SJSA1 (cell line): ENCODE measurements at places on chromosomes 2 and 18. TPM values are rescaled to one million over a fixed set of nuclear protein-coding genes. Genes with fewer than 3 reads are reported as not detected.

Gene FNDC4
- 2.2 and 3.9 TPM in 2 replicates for total RNA-seq

Gene NAT8
- not detected in 2 replicates for total RNA-seq

Gene KCNK3
- total RNA-seq, result not detected in 2 replicates

Gene SKOR2
- total RNA-seq, result not detected in 2 replicates

Gene SLC19A3
- total RNA-seq, result not detected in 2 replicates

Gene PLEKHH2
- 4.5 and 9.4 TPM in 2 replicates for total RNA-seq

Gene NRP2
- total RNA-seq, result 8.2 and 13.2 TPM in 2 replicates

Gene SERPINB4
- total RNA-seq, result 0.26 TPM in 1 of 2 replicates, not detected in the other

DNA sequence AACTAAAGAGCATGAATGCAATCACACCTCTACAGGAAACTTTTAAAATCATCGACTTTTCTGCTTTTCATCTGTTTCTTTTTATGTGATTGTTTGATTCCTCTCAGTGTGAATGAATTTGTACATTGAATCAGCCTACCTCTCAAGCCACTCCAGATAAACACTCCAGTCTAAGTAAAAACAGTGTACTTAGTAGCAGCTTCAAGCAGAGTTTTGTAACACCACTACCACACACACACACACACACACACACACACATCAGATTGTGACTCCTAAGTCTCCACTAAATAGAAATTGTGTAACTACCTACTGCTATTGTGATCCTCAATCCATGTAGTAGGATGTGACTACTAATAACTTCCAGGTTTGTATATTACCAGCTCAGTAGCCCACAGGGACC, 65.3 kb upstream of the EPB41L5 start:
- no peak for DNase-seq

DNA sequence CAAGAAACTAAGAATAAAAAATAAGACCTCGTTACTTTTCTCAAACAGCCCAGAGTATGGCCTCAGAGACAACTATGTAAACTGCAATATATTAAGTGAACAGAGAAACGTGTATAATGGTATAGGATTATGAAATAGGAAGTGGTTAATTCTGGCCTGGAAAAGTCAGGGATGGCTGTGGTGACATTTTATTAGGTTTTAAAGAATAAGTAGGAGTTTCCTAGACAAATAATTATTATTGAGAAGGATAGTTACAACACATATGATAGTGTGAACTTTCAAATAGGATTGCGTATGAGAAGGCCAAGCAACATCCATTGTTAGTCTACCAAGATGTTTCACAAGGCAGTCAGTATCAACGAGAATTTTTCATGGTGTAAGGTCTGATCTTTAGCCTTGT, 244.1 kb downstream of the LPIN1 start:
- DNase-seq, result no peak

GRCh38 chr2:31446848-31447247, 32.3 kb upstream of the XDH start:
- DNase-seq, result no peak

DNA sequence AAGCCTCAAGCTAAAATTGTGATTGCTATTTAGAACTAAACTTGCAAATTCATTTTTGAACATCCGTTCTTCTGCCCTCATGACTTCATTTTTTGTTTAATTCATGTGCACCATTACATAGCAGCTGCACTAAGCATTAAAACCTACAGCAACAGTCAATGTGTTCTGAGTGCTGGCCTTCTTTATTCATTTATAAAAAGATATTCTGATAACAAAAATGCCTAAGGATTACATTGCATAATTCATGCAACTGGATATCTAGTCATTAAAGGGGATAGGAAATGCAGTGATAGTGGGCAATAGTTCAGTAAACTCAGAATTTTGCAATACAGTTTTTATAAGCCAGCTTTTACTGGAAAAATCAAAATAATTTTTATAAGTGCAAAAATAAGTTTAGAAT, 294.4 kb upstream of the EPC2 start:
- DNase-seq, result no peak

DNA sequence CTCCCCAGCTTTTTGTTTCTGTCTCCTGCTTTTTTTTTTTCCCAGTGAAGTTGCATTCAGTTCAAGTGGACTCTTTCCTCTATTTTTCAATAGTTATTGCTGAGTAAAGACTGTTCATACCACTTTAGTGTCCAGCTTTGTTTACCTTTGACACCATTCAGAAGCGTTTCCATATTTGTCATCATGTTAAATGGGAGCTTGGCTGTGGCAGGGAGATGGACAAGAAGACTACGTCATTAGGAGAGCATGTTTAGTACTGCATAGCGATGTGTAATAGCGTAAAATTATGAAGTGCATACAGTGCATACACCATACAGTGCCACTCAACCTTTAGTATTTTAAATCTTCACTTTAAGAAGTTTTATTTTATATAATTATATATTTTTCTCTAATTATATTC, 655.9 kb downstream of the DCC start:
- DNase-seq, result no peak

DNA sequence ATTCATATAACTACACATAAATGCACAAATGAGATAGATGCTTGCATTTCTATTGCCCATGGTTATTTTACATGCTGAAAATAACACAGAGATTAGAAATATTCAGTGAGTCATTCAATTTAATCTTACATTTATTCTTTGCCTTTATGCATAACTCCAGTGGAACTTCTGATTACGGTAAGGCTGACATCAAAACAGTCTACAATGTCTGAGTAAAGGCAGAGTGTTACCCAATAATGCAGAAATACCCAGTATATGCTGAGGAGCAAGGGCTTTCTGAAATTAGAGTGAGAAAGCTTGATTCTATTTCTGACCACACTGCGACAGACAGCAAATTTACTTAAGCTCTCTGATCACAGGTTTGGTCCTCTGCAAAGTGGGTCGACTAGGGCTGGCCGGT, 9.2 kb downstream of the NMI start:
- no peak for DNase-seq

GRCh38 chr2:48510329-48510728, 19.6 kb upstream of the STON1 start:
- no peak for DNase-seq

DNA sequence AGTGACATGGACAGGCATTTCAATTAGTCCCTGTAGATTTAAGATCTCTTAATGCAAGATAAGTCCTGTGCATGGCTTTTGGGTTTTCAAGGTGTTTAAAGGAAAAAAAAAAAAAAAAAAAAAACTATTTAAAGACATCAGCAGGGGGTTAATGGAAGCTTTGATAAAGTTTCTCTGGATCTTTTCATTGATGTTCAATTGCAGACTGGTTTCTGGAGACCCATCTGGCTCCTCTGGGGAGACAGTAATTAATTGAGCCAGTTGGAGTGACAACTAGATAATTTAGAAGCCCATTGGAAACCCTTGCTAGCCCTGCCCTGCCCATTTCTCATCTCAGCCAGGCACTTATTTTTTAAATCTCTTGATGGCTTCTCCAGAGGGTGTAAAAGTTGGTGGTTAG, 98.7 kb downstream of the EPHA4 start:
- DNase-seq, result no peak

- no peak for DNase-seq
These were observed 677.8 kb downstream of the TSN start for GRCh38 chr2:122433123-122433754.

DNA sequence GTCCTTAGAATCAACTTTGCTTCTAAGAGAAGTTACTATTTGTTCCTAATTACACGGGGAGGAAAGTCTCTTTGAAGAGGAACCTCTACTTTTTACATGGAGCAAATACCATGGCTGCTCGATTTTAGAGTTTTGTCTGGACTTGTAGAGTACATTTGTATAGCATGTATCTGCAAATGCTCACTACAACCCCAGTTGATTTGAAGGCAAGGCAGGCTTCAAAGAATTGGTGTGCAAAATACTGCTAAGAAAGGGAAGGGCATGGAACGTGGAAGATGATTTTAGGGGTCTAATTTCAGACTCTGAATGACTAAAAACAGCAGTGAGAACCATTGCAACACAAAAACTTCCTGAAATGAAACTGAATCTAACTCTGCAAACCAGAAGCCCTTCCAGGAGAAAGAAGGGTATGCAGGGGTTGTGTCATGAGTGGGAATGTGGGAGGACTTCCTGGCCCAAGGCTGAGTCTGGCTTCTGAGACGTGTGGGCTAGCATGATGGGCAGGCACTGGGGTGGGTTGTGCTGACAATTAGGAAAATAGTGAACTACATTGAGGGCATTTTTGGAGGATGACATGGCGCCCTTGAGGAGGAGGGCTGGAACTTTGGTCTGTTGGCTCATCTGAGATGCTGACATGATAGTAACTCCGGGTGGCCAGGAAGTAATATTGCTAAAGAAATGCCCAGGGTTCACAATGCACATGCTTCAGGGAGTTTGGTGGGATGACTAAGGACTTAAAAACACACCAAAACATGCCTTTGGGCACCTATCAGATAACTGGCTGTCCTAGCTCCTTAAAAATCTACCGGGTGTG, 18.9 kb upstream of the IL1R2 start:
- DNase-seq, result peak; percentile 88

DNA sequence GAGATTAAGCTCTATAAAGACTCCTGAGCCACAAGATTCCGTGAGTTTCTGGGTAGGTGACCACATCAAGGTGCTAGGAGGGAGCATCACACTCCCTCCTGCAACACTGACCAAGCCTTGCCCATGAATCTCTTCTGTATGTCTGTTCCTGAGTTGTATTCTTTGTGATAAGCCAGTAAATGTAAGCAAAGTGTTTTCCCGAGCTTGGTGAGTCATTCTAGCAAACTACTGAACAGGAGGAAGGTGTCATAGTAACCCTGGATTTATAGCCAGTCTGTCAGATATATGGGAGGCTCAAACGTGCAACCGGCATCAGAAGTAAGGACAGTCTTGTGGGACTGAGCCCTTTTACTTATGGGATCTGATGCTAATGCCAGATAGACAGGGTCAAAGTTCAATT, 346.1 kb upstream of the KYNU start:
- DNase-seq, result no peak

DNA sequence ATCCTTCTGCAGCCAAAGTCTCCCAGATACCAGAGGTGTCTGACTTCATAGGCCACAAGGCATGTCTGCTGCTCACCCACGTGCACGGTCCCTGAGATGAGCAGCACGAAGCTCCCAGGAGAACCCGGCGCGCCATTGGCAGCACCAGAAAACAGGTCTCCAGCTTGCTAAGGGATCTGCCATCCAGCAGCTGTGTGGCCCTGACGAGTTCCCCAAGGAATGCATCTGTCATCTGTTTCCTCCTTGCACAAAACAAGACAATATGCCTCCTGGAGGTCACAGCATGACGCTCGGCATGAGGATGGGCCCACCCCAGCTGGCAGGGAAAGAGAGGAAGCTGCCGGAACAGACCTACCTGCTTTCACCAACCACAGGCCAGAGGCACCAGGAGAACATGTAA, 29.2 kb downstream of the HS6ST1 start:
- DNase-seq, result no peak

DNA sequence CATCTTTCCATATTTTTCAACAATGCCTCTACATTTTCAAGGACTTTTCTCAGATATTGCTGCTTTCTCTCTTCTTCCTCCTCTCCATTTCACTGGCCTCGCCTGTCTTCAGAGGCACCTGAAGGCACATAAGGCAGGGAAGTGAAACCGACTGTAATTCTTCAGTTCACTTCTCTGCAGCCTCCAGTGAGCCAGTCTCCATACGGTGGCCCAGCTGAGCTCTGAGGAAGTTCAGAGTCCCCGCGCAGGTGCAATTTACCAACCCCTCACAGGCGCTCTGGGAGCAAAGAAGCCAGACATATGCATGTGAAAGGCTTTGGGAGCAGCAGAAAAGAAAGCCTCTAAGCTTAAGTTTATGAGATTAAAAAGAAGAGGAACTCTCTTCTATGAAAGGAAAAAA, 12.4 kb downstream of the KLHL14 start:
- DNase-seq, result no peak
